ENCODE measurements at places on chromosomes 7 and 10.

GRCh38 chr7:17123020-17123419, 175.4 kb upstream of the AHR start:
- no peak for DNase-seq

- DNase-seq: no peak
These were observed 95.8 kb downstream of the CDC14C start for GRCh38 chr7:49020145-49020544.

DNA sequence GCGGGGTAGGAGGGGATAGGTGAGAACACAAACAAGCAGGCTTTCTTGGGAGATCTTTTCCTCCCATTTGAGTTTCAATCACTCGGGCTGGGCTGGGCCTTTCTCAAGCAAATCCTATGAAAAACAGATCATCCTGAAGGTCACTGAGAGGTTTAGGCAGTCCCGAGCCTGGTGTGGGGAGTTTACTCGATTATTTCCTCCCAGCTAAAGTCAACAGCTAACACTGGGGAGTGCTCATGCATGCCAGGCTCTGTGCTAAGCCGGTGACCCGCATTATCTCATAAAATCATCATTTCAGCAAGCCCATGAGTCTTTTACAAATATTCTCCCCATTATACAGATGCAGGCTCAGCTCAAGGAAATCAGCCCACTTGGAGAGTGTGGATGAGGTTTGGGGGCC, 85.0 kb upstream of the PAX2 start:
- no peak for DNase-seq

DNA sequence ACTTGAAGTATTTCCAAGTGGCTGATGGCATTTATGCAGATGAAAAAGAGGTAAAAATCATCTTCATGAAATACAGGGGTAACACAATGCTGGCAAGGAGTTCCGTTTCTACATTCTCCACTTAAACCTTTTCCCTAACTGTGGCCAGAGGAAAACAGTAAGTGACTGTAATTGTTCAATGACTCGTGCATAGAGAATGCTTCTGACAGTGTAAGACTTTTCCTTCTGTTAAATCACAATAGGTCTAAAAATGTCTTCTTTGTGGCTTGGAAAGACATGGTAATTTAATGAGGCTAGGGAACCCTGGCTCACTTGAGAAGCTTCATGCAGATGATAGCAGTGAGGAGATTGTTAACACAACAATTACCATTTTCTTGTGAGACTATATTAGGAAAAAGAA, 50.3 kb upstream of the RSU1 start:
- no peak for DNase-seq

DNA sequence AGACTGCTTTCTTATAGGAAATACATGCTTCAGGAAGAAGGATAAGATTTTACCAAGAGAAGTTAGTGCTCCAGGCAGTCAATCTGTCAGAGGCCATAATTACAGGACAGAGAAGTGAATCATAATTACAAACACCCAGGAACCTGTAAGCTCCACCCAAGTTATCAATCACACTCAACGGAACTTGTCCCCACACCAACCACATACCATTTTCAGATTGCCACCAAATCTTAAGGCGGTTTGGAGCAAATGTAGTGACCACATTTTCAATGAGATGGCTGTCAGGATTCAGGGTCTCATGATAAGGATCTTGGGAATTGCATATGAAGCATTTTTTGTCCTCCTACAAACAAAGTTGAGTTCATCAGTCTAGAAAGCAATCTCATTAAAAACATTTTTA, 4.8 kb downstream of the LAMB1 start:
- no peak for DNase-seq

DNA sequence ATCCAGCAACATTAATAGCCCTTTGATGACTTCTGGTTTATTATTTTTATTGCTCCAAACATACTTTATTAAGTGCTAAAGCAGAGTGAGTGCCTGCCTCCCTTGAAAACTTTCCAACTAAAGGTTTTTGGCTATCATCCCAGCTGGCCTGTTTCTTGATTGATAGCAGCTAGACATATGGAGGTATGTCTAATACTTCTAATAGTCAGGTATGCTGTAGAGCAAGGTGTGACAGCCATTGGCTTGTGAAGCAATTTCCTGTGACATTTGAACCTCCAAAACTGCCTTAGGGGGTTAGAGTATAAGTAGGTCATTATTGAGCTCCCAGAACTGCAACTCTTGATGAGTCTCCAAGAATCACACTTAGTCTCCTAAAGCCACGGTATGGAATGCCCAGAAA, 55.8 kb downstream of the LOXL4 start:
- no peak for DNase-seq

All from amniotic stem cell (primary cell).